ENCODE measurements at places on chromosomes 11 and 22. TPM values are rescaled to one million over a fixed set of nuclear protein-coding genes. Genes with fewer than 3 reads are reported as not detected.

DNA sequence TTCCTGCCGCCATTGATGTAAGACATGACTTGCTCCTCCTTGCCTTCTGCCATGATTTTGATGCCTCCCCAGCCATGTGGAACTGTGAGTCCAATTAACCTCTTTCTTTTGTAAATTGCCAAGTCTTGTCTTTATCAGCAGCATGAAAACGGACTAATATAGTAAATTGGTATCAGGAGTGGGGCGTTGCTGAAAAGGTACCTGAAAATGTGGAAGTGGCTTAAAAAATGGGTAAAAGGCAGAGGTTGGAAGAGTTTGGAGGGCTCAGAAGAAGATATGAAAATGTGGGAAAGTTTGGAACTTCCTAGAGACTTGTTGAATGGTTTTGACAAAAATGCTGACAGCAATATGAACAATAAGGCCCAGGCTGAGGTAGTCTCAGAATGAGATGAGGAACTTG, 89.7 kb downstream of the RSF1 start:
- no peak overlapping the region for H3K27ac ChIP-seq
- no peak for DNase-seq

DNA sequence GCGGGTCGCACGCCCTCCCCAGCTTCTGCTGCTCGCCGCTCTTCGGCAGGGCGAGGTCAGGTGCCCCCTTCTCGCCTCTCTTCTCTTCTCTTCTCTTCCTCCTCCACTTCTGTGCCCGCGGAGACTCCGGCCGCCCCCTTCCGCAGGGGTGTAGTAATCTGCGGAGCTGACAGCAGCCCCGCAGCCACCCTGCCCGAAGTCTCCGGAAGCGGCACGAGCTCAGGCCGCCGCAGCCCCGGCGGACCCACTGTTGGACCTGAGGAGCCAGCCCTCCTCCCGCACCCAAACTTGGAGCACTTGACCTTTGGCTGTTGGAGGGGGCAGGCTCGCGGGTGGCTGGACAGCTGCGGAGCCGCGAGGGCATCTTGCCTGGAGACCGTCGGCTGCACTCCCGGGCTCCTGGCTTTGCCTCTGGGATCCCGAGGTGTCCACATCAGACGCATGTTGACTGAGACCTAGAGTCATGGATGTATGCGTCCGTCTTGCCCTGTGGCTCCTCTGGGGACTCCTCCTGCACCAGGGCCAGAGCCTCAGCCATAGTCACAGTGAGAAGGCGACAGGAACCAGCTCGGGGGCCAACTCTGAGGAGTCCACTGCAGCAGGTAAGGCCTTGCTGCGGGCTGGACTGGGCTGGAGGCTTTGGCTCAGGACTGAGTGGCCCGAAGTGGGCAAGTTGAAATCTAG, 486 bp downstream of the STIM1 start:
- peaks cover 57% of the 10 kb centered on the region for H3K4me1 ChIP-seq
- DNase-seq = peak; percentile 87
- no peaks in the 10 kb centered on the region for H3K27me3 ChIP-seq
- no peaks in the 10 kb centered on the region for H3K36me3 ChIP-seq
- H3K27ac ChIP-seq = peak overlapping the region; percentile 96

- peaks cover 95% of the 10 kb centered on the region for H3K36me3 ChIP-seq
- H3K27me3 ChIP-seq = no peaks in the 10 kb centered on the region
Measured at GRCh38 chr22:29334696-29335344, 19.3 kb upstream of the RASL10A start.

GRCh38 chr11:110148775-110149744, 55.9 kb downstream of the ZC3H12C start:
- no peaks in the 10 kb centered on the region for H3K4me1 ChIP-seq
- H3K27me3 ChIP-seq = no peaks in the 10 kb centered on the region
- DNase-seq = no peak
- H3K27ac ChIP-seq = no peak overlapping the region
- H3K36me3 ChIP-seq = no peaks in the 10 kb centered on the region
- no peak overlapping the region for H3K4me3 ChIP-seq

- H3K4me3 ChIP-seq = no peak overlapping the region
- H3K36me3 ChIP-seq = peaks cover 28% of the 10 kb centered on the region
- no peaks in the 10 kb centered on the region for H3K27me3 ChIP-seq
Measured at GRCh38 chr11:102223859-102224258, 93.4 kb upstream of the BIRC3 start.

GRCh38 chr22:49913026-49913425, 5.2 kb downstream of the ALG12 start:
- H3K4me3 ChIP-seq = no peak overlapping the region
- no peaks in the 10 kb centered on the region for H3K27me3 ChIP-seq

- no peaks in the 10 kb centered on the region for H3K27me3 ChIP-seq
- no peaks in the 10 kb centered on the region for H3K4me1 ChIP-seq
- no peak overlapping the region for H3K4me3 ChIP-seq
- DNase-seq = no peak
- no peak overlapping the region for H3K27ac ChIP-seq
Measured at GRCh38 chr11:119484741-119485605, 62.0 kb upstream of the THY1 start.

DNA sequence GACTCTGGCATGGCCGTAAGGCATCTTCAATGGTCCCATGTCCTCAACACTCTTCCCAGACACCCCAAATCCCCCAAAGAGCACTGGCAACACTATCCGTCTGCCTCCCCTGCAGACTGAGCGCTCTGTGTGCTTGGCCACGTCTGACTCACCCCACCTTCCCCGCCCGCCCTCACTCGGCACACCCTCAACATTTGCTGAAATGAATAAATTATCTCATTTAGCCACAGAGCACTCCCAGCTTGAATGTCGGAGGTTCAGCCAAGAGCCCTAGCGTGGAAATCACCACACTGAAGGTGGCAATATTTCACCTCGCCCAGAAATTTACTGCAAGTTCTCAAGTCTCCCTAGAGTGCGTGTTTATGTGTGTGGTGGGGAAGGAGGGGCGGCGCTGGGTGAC, 46.6 kb upstream of the TCF20 start:
- no peaks in the 10 kb centered on the region for H3K27me3 ChIP-seq
- H3K36me3 ChIP-seq = no peaks in the 10 kb centered on the region
- no peak overlapping the region for H3K4me3 ChIP-seq
- peak; percentile 75 for DNase-seq

- H3K36me3 ChIP-seq = no peaks in the 10 kb centered on the region
- H3K4me1 ChIP-seq = peaks cover 15% of the 10 kb centered on the region
- H3K27me3 ChIP-seq = no peaks in the 10 kb centered on the region
Measured at GRCh38 chr11:122727101-122727929, 71.8 kb downstream of the UBASH3B start.

- no peaks in the 10 kb centered on the region for H3K36me3 ChIP-seq
- H3K27me3 ChIP-seq = no peaks in the 10 kb centered on the region
- H3K4me1 ChIP-seq = no peaks in the 10 kb centered on the region
- DNase-seq = no peak
Measured at GRCh38 chr11:86888164-86889000, 66.8 kb downstream of the FZD4 start.

GRCh38 chr11:84853841-84854497, 773.2 kb downstream of the DLG2 start:
- no peaks in the 10 kb centered on the region for H3K27me3 ChIP-seq
- DNase-seq = no peak
- H3K27ac ChIP-seq = no peak overlapping the region
- H3K4me1 ChIP-seq = no peaks in the 10 kb centered on the region
- H3K4me3 ChIP-seq = no peak overlapping the region

DNA sequence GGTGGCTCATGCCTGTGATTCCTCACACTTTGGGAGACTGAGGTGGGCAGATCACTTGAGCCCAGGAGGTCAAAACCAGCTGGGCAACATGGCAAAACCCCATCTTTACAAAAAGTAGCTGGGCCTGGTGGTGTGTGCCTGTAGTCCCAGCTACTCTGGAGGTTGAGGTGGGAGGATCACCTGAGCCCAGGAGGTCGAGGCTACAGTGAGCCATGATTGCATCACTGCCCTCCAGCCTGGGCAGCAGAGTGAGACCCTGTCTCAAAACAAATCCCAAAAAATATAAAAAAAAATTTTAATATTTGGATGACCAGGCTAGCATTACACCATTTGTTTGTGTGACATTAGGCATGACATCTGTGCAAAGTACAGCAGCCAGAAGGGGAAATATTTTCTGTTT, 49.7 kb upstream of the CTTN start:
- H3K27ac ChIP-seq = no peak overlapping the region
- no peak overlapping the region for H3K4me3 ChIP-seq
- DNase-seq = no peak
- no peaks in the 10 kb centered on the region for H3K27me3 ChIP-seq

DNA sequence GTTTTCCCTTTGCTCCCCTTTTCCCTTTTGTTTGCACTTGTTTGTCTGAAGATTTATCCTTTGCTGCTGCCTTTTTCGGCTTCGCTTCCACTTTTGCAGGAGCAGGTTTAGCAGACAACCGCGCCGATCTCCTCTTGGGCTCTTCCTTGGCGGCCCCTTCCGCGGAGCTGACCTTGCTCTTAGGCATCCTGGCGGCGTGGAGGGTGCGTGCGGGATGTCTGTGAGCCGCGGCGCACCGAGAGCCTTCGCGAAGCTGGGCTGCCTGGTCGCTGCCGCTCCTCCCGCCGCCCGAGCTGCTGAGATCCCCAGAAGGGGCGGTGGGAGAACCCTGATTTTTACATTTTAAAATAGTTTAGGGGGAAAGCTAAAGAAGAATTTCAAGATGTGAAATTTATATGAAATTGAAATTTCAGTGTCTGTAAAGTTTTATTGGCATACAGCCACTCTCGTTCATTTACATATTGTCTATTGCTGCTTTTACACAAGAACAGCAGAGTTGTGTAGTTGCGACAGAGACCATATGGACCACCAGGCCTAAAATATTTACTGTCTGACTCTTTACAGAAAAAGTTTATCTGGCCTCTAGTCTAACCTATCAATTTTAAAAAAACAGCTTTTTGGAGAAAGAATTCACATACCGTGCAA, 105.2 kb upstream of the RRM1 start:
- H3K4me3 ChIP-seq = peak overlapping the region; percentile 4
- H3K27me3 ChIP-seq = no peaks in the 10 kb centered on the region
- no peak overlapping the region for H3K27ac ChIP-seq
- H3K36me3 ChIP-seq = no peaks in the 10 kb centered on the region
- DNase-seq = no peak

DNA sequence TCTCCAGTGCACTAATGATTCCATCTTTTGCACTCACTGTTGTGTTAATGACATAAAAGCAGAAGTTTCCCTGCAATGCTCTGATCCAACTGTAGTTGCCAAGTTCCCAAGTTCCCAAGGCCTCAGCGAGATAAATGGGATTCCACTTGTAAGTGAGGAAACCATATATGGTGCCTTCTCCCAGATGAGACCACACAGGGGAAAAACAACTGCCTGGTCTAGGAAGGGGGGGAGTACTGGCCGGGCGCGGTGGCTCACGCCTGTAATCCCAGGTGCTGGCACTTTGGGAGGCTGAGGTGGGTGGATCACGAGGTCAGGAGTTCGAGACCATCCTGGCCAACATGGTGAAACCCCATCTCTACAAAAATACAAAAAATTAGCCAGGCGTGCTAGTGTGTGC, 23.3 kb upstream of the RELA start:
- no peak for DNase-seq
- no peak overlapping the region for H3K27ac ChIP-seq
- H3K27me3 ChIP-seq = no peaks in the 10 kb centered on the region
- H3K36me3 ChIP-seq = no peaks in the 10 kb centered on the region

DNA sequence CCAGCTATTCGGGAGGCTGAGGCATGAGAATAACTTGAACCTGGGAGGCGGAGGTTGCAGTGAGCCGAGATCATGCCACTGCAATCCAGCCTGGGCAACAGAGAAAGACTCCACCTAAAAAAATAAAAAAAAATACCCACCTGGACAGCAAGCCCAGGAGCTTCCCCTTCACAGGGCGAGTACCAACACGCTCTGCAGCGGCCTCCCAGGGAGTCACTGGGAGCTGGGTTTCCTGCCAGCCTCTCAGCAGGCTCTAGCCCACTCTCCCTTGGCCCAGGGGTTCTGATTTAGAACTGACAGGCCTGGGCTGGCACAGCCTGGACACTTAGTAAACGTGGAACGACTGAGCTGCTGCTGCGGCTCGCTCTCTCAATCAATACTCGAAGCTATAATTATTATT, 2.0 kb upstream of the CABP7 start:
- H3K27me3 ChIP-seq = peaks cover 64% of the 10 kb centered on the region
- H3K4me1 ChIP-seq = no peaks in the 10 kb centered on the region
- no peaks in the 10 kb centered on the region for H3K36me3 ChIP-seq
- H3K27ac ChIP-seq = no peak overlapping the region
- no peak overlapping the region for H3K4me3 ChIP-seq

DNA sequence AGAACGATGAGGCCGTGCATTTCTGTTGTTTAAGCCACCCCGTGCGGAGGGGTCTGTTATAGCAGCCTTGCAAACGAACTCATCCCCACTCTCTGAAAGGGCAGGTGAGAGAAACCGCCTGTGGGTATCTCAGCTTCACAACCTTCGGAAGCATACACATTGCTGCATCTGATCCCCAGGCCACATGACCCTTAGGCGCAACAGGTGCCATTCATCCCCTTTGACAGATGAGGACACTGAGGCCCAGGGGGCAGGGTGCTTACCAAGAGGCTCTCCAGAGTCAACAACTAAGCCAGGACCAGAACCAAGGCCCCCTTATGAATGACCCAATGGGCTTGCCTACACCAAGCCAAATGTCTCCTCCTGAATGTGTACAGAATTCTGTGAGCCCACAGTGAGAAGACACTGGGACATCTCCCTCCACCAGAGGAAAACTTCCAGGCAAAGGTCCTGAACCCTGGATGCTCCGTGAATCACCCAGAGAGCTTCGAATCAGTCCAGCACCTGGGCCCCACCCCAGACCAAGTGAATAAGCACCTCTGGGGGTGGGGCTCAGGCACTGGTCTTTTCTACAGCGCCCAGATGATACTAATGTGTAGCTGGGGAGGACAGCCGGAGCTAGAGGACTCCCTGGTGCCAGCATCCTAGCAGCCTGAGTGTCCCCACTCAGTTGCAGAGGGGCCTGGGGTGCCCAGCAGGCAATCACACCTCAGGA, 83.2 kb downstream of the BUD13 start:
- no peak overlapping the region for H3K27ac ChIP-seq
- no peak for DNase-seq
- H3K4me3 ChIP-seq = no peak overlapping the region
- peaks cover 4% of the 10 kb centered on the region for H3K27me3 ChIP-seq
- no peaks in the 10 kb centered on the region for H3K36me3 ChIP-seq
- H3K4me1 ChIP-seq = no peaks in the 10 kb centered on the region

GRCh38 chr22:44855855-44856254, 103.5 kb downstream of the ARHGAP8 start:
- H3K36me3 ChIP-seq = no peaks in the 10 kb centered on the region
- no peak overlapping the region for H3K27ac ChIP-seq
- no peaks in the 10 kb centered on the region for H3K27me3 ChIP-seq
- H3K4me3 ChIP-seq = no peak overlapping the region
- peak; percentile 1 for DNase-seq

GPHA2 gene
- total RNA-seq = not detected

OR5A1 gene
- not detected for total RNA-seq

KCNQ1OT1 gene
- total RNA-seq = 2.0 TPM

MUC15 gene
- total RNA-seq = 10.5 TPM

POU2AF2 gene
- total RNA-seq = not detected

CBLIF gene
- not detected for total RNA-seq

DGCR6L gene
- total RNA-seq = 35.8 TPM

ME3 gene
- 24.7 TPM for total RNA-seq

C11orf97 gene
- total RNA-seq = not detected

DKK3 gene
- total RNA-seq = 217 TPM

EMID1 gene
- total RNA-seq = 15.2 TPM
